ENCODE measurements at places on chromosomes 3 and 15.

DNA sequence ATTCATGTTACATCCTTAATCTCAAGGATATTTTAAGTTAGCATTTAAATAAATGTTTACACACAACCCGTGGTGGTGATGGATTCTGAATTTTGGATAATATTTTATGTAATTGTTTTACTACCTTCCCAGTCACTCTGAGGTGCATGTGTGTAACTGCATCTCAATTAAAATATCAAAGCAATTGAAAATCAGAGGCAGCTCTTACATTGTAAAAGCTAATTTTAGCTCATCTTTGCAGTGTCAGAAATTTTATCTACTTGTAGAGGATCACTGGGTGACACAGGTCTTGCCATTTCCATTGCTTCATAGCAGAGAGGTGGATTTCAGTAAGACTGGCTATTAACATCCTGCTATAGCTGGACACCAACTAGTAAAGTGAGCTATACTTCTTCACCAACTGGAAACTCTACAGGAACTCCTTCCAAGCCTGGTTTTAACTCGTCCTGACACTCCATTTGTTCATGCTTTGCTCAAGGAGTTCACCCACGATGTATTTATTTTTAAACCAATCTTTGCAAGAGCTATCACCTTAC lies 19.6 kb upstream of the MITF start:
- no peak for DNase-seq

DNA sequence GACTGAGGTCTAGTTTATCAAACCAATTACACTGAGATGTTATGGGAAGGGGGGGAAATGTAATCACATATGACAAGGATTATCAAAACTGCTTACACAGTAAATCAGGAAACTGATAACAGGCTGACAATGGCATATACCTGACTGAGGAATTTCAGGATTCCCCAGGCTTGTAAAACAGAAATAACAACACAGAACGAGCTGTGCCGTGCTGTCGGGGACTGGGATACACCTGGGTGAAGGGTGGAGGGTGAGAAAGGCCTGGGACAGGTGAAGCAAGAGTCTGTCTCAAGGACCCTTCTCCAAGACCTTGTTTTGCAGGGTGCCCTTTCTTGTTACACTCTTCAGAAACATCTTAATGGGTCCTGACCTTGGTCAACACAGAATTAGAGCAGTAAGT lies 29.4 kb downstream of the RORA start:
- DNase-seq, result no peak

DNA sequence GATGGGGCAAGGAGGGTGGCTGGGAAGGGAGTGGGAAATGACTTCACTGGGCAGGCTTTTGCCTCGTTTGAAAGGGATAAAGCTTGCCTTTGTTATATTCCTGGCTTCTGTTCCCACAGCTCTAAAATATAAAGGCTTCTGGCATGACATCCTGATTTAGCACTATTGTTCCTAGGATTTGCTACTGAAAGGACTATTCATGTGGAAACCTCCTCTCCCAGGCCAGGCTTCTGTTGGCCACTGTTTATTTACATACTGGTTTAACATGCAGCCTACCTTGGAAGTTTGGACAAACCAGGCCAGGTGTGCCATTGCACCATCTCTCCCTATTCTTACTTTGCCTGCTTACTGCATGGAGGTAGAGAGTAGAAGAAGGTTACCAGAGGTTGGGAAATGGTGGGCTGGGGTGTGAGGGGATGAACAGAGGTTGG lies 2.4 kb upstream of the LMCD1 start:
- no peak for DNase-seq

DNA sequence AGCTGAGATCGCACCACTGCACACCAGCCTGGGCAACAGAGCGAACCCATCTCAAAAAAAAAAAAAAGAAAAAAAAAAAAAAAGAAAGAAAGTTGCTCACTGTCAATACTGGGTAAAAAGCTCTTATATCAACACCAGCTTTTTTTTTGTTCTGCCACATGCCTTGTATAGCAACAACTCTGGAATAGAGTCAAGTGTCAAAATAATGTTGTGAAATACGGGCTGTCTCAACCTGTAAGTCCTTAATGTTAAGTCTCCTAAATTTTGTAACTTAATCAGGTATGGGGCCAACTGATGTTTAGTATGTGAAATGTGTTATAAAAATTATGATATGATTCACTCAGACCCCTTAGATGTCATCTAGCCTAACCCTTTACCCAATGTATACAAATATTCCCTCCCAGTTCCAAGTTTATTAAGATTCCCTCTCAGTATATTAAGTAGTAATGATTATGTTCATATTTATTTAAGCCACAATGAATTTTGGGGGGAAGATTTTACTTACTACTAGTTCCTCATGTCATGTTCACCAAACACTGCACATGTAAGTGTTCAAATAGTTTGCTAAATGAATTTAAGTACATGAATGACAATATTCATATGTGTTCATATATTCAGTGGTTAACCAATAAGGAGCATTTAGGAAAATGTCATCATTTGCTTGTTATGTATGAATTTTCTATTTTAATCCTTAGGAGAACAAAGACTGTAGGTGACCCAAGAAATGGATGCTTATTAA lies 52.2 kb downstream of the GPR160 start:
- no peak for DNase-seq

DNA sequence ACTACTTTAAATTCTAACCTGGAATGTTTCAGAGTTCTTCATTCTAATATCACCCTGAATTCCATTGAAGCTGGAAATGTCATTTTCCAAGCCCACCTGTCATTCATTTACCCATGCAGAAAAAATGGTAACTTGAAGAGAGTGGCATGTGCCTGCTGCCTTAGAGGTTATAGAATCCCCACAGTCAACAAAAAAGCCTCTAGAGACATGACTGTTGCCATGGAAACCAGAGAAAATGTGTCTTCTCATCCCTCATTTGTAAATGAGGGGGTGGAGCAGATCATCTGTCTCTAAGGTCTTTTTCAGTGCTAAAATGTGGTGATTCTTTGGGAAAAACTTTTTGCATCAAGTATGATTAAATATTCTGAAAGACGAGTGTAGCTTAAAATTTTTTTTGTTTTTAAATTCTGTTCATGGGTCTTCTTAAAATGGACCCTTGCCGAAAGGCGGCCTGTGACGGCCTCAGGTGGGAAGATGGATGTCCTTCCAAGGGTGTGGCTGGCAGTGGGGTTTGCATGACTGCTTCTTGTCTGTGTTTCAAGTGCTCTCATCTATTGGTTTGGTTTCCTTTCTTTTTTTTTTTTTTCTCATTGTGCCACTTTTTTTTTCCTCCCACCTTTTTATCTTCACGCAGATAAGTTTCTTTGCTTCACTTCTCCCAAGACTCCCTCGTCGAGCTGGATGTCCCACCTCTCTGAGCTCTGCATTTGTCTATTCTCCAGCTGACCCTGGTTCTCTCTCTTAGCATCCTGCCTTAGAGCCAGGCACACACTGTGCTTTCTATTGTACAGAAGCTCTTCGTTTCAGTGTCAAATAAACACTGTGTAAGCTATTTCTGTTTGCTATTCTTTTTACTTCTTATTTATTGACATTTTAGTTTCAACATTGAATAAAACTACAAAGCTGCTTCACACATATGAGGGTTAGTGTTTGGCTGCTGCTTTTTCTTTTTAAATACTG lies 23.0 kb downstream of the TPM1 start:
- no peak for DNase-seq

DNA sequence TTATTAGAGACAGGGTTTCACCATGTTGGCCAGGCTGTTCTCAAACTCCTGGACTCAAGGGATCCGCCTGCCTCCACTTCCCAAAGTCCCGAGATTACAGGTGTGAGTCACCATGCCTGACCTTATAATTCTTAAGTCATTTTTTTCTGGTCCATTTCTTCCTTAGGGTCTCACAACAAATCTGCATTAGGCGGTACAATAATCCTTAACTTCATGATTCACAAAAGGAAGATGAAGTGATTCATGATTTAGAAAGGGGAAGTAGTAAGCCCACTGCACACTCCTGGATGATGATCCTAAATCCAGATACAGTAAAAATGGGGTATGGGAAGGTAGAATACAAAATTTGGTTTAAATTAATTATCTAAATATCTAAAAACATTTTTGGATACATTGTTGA lies 45.0 kb upstream of the TKT start:
- no peak for DNase-seq

- peak; percentile 44 for DNase-seq
Measured at GRCh38 chr3:12954891-12955650, 113.7 kb upstream of the RPL32 start.

GRCh38 chr15:64026591-64026990 lies 19.7 kb downstream of the DAPK2 start:
- DNase-seq, result no peak

DNA sequence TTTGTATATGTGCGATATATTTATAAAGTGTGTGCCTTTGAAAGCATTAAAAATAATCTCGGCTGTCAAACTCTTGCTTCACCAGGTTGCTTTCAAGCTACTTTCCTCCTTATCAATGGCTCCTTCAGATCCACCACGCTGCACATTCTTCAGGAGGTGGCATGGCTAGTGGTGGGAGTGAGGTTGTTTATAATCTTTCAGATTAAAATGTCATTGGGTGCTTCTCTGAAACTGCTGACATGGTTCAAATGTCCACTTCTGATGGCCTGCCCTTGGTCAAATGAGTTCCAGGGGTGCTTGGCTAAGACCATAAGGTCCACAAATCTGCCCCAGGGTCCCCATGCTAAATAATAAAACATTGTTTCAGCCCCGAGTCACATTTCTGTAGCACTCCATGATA lies 36.7 kb downstream of the ARHGAP31 start:
- no peak for DNase-seq
